ENCODE measurements at places on chromosomes 11 and 22.

GRCh38 chr11:121099885-121100284 lies 1.2 kb upstream of the TECTA start:
- no peak for DNase-seq

- peak; percentile 9 for DNase-seq
Measured at GRCh38 chr11:45736424-45736823, 68.5 kb upstream of the SLC35C1 start.

GRCh38 chr22:43798492-43798891 lies 13.6 kb downstream of the EFCAB6 start:
- DNase-seq = no peak

- DNase-seq = peak; percentile 31
Measured at GRCh38 chr22:36196254-36197064, 5.2 kb downstream of the APOL4 start.

DNA sequence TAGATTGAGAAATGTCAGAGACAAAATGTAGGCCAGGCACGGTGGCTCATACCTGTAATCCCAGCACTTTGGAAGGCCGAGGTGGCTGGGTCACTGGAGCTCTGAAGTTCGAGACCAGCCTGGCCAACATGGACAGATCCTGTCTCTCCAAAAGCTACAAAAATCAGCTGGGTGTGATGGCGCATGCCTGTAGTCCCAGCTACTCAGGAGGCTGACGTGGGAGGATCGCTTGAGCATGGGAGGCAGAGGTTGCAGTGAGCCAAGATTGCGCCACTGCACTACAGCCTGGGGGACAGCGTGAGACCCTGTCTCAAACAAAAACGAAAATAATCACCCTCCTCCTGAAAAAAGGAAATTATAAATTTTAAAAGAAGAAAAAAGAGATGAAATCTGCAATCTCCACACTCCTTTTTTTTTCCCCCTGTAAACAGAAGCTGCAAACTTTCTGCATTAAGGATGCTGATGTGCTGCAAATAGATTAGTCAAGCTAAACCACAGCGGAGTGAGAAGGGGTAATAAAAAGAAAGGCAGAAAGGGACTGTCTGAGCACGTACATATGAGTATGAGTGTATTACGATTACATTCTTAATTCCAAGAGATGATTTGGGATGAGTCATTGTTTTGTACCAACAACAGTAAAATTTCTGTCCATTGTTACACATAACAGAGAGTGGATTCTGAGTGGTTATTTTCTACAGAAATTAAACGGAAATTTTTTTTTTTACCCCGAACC lies 87.3 kb downstream of the SIK3 start:
- DNase-seq = peak; percentile 94

- DNase-seq = no peak
Measured at GRCh38 chr11:19803506-19803998, 90.9 kb downstream of the NAV2 start.

GRCh38 chr22:24006207-24006913 lies 1.1 kb upstream of the GSTT4 start:
- no peak for DNase-seq

DNA sequence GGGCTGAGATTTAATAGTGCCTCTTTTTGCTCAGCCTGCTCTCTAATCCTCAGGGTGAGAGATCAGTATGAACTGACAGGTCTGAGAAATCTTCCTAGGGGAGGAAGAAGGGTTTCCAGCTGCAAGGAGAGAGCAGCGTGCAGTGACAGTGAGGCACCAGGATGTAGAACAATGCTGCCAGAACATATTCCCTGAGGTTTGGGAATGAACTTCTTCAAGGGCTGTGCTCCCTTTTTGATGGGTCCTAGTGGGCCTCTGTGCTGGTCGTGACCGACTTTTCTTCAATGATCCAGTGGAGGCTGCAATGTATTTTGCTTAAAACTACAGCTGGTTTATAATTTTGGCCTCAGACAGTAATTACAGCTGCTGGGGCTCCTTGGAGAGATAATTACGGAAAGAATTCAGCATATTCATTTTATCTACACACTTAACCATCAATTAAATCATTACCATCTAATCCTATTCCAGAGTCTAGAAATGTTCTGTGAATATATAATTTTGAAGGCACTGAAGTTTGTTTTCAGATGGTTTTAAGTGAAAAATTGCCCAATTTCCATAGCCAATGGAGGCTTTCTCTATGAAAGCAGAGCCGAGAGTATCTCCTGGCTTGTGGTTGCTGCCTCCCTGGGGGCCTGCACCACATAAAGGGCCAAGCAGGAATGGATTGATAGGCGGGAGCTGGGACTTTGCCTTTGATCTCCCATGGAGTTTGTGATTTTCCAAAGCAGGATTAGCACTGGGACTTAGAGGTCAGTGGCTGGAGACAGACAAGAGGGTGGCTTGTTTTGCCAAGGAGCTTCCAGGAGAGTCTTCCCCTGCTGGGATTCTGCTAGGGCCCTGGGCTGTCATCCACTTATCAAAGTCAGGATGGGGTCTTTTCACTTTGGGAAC lies 41.0 kb upstream of the OLFML1 start:
- DNase-seq = no peak

- DNase-seq = no peak
Measured at GRCh38 chr11:96082002-96082899, 158.3 kb upstream of the MTMR2 start.

DNA sequence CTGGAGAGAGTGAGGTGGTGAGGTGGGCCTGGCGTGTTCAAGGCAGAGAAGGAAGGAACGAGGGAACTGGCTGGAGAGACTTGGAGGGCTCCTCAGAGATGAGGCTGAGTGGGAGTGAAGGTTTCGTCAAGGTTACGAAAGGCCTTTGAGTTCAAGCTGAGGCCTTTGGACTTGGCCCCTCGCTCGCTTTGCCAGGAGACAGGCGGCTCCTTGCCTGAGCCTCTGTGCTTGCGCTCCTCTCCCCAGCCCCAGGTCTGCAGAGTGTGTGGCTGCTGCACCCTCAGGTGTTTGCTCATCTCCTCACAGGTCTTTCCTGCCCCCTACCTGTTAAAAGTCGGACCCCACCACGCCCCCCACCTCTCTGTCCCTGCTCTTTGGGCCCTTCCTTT lies 91.6 kb downstream of the ATXN10 start:
- DNase-seq = no peak

DNA sequence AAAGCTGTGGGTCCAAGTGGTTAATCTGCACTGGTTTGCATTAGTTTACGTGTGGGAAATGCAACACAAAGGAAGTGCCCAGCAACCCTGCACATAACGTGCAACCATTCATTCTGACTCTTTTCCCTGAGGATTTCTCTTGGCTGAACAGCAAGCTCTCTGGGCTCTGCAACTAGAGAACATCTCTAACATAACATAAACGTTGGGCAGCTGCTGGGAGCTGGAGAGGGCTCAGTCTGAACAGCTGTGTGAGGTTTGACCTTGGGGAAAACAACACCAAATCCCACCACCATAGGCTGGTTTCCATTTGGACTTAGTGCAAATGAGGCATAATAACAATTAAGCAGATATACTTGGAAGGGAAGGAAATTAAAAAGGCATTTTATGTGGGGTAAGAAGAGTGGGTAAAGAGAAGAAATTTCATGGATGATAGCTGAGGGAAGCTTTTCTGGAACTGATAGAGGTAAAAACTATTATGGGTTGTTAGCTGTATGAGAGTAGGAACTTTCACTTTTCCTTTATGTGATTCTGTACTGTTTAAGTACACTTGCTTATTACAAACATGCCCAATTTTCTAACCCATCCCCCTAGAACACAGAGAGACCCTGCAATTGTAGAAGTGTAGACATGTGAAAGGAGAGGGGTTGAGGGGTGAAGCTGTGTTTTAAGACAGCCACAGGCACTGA lies 76.2 kb downstream of the SNX19 start:
- peak; percentile 53 for DNase-seq

GRCh38 chr11:43751726-43752125 lies 71.2 kb downstream of the HSD17B12 start:
- DNase-seq = no peak

Measured in fibroblast of skin of abdomen (primary cell).